GM03348 (cell line): ENCODE measurements at places on chromosomes 6 and 20.

GRCh38 chr20:3935295-3935955 lies 46.2 kb downstream of the PANK2 start:
- DNase-seq: peak; percentile 56

GRCh38 chr6:10521104-10521808 lies at the start of gene GCNT2:
Gene GCNT2, plus strand, starts transcription at chr6:10521351. Its CDS starts 7,561 bp downstream, at chr6:10528912.
- DNase-seq: no peak

DNA sequence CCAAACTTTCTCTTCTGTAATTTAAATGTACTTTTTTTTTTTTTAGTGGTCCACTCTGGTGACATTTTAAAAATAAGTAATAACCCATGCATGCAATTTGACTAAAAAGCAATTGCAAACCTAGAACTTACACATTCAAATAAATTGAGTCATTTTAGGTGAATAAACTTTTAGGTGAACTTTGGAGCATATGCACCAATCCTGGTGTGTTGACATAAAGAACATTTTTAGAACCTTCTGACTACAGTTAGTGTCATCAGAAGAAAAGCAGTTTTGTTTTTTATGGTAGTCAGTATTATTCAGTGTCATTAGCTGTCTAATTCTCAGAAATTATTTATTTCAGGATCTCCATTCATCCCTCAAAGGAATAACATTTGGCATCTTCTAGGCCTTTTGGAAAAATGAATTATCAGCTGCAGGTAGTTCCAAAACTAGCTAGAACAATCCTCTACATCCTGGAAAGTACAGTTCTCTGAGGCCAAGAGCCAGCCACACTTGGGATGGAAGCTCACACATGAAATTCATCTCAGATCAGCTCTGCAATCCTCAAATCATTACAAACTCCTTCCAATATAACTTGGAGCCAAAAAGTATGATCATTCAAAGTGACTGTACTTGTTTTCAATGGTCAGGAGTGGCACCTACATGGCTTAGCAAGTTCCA lies 38.5 kb upstream of the SIM1 start:
- no peak for DNase-seq

GRCh38 chr6:154962753-154963152 lies 32.4 kb upstream of the TIAM2 start:
- DNase-seq: peak; percentile 87

GRCh38 chr20:10368702-10369041 lies 65.3 kb downstream of the MKKS start:
- DNase-seq: no peak

- DNase-seq: no peak
Measured at GRCh38 chr6:33727126-33727525, 15.6 kb upstream of the UQCC2 start.

DNA sequence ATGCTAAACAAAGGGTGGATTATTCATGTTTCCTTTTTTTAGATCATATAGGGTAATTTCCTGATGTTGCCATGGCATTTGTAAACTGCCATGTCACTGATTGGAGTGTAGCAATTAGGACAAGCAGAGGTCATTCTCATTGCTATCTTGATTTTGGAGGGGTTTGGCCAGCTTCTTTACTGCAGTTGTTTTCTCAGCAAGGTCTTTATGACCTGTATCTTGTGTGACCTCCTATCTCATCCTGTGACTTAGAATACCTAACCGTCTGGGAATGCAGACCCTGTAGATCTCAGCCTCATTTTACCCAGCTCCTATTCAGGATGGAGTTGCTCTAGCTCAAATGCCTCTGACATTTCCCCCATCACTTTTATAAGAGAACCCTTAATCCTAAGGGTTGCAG lies 53.6 kb downstream of the CDS2 start:
- no peak for DNase-seq

GRCh38 chr20:4552075-4552640 lies 169.6 kb upstream of the PRND start:
- no peak for DNase-seq

DNA sequence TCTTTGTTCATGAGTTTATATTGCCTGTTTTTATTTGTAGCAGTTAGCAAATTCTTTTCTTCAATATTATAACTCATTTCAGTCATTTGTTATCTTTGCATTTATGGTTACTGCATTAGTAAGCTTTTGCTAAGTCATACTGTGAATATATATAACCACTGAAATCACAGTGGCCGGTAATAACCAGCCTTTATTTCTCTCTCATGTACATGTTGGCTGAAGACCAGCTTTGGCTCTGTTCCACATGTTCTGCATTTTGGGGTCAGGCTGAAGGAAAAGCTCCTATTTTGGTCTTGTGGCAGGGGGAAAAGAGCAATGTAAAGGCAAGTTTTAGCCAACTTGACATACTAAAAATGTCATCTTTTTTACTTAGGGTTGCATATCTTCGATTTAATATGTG lies 276.3 kb downstream of the BCKDHB start:
- no peak for DNase-seq

DNA sequence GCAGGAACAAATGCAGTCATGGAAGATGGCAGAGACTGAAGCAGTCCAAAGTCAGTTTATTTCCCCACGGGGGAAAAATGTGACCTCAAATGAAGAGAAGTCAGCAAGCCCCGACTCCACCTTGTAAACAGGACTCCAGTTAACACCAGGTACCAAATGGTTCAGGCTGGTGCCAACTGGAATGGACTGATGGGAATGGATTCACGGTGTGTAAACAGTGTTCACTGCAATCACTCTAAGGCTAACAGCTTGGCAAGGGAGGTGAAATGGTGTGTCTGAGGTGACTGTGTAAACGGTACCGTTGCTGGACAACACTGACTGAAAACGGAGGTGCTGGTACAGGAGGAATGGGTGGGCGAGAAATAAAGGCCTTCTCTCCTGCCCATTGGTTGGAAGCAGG lies 12.0 kb downstream of the PLAGL2 start:
- DNase-seq: no peak

DNA sequence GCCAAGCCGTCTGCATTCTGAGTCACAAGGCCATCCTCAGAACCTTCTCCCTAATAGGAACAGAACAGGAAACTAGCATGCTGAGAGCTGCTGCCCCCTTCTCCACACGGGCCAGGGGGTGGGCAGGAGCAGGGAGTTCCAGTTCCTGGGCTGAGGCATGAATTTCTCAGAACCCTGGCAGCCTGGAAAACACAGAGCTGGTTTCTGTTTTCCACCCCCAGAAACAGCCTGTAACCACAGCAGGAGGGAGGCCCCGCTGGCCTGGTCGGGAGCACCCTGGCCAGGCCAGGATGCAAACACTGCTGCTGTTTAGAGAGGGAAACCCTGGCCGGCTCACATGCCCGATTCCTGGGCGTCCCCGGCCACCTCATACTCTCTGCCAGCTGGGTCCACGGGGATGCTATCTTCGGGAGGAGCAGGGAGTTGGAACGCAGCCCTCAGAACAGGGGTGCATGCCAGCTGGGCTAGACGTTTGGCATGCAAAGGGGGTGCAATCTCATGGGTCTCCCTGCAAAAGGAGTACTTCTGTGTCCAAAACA lies 130.1 kb downstream of the NFATC2 start:
- DNase-seq: peak; percentile 68

DNA sequence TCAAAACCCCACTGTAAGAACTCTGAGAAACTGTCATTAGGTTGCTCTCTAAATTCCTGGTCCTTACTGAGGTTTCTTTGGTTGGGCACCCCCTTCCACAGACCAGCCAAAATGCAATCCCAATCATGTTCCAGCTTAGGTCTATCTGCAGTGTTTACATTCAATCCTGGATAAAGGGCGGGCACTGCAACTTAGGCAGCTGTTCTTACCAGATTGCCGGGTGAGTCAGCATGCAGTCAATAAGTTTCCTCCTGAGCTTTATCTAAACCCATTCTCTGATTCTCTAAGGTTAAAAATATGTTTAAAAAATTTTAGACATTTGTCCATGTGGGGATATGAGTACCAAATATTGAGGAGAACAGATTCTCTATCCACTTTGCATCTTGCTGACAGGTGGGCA lies 197.8 kb downstream of the HAO1 start:
- no peak for DNase-seq

- DNase-seq: no peak
Measured at GRCh38 chr6:119368921-119369320, 19.4 kb upstream of the MAN1A1 start.

DNA sequence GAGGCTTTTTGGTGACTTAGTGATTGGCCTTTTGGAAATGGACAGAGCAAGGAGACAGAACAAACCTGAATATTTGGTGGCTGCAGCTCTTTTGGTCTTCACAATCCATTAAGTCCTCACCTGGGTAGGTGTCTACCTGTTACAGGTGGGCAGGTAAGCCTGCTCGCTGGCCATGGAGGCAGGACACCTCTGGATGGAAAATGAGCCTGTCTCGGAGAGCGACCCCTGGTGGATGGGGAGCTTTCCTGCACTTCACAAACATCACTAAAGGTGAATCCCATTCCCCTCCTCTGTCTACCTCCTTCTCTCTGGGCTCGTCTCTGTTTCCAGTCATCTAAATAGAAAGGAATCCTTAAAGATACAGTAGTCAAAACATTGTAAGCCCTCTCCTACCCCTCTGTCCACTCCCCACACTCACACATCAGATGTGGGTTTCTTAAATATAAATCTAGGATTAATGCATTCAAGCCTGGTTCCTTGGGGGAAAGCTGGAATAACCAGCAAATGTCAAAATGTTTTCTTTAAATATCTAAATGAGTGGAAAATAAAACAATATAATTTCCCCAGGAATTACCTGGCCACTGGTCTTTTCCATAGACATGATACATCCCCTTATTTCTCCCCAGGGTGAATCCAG lies 304.9 kb downstream of the CDH26 start:
- DNase-seq: no peak

DNA sequence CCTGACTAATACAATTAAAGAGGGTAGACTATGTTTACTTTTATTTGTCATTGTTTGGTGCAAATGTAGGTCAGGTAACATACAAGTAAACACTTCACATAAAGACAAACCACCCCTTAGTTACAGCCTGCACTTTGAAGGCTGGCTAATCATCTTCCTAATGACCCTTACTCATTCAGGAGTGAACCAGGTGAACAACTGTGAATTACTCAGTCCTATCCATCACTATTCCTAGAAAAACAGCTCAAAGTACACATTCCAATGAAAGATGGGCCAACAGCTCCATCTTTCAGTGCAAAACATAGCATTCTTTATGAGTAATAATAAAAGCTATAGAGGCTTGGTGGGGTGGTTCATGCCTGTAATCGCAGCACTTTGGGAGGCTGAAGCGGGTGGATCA lies 78.2 kb downstream of the FRK start:
- no peak for DNase-seq

DNA sequence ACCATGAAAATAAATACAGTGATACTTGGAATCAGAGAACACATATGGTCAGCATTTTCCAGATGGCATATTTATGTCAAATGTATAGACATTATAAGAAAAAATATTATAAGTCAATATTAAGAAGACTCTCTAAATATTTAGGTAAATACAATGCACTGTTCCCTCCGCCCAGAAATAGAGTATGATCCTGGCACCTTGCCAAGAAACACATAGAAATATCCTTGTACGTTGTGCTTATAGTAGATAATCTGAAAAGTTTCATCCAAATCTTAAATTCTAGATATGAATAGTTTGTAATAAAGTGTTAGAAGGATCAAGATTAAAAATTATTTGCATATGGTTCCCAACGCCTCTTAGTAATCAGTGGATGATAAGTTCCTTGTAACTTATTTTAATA lies 645.8 kb upstream of the GJE1 start:
- DNase-seq: no peak

- DNase-seq: no peak
Measured at GRCh38 chr20:55936209-55936595, 69.1 kb downstream of the CBLN4 start.

DNA sequence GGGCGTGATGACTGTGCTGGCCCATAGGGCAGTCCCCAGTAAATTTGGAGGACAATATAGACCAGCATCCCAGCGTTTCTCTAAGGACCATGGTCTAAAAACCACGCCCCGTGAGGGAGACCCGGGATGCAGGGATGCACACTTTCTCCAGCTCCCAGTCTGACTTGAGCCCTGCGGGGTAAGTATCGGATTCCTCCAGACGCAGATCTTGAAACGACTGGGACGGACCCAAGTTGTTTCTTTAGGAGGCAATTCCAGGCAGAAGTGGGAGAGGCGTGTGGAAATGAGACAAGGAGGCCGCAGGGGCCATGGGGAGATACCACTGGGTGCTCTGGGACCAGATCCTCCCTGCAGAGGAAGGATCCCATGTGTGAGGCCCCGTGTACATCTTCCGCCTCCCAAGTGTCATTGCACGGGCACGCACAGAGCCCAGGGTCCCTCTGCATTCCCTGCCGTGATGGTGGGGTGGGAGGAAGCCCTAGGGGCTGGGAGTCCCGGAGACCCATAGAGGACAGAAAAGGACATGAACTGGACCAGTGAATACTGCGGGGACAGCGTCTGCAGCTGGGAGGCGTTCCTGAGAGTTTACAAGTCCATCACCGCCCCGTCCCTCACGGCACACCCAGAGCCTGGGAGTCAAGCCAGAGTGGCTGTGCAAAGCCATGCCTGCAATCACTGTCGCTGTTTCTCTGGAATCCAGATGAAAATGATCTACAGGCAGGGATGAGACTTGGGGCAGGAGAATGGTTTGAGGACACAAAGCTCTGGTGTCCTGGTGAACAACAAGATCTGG lies 522.9 kb downstream of the CDH26 start:
- DNase-seq: peak; percentile 42

- no peak for DNase-seq
Measured at GRCh38 chr20:33979094-33979493, 14.6 kb upstream of the RALY start.

- no peak for DNase-seq
Measured at GRCh38 chr6:46903175-46903574, 18.6 kb downstream of the ADGRF5 start.

GRCh38 chr20:46563860-46564221 lies 13.4 kb upstream of the OCSTAMP start:
- DNase-seq: no peak

DNA sequence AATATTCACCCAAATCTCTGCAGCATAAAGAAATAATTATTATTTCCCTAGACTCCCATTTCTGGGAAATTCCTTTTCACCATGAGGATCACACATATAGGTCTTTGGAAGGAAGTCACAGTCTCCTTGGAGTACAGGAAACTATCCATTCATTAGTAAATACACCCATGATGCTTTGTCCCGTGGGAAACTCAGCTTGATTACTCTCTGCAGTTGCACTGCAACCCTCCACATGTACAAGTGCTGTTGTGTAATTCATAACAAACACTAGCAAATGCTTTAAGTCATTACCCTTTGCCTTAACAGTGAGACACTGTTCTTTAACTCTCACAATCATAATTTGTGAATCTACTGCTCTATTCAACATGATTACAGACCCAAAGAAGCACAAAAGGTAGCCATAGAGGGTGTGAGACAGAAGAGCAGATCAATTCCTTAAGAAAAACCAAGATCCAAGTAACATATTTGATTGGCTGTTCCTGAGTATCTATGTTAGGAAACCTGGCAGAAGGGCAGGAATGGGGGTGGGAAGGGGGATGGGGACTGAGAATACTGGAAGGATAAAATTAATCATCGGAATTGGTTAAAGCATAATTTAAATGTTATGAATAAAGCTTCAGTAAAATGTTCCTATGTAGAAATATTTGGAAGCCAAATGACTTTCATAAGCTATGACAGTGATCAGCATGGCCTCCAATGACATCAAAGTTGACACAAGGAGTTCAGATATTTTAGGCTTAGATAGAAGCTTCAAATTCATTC lies 268.0 kb downstream of the HACE1 start:
- DNase-seq: no peak

GRCh38 chr20:58407201-58407873 lies 18.3 kb downstream of the VAPB start:
- no peak for DNase-seq
